RWPE1 (cell line): ENCODE measurements at places on chromosomes 6 and 20.

GRCh38 chr6:112938650-112939049, 591.5 kb downstream of the RFPL4B start:
- DNase-seq, result no peak

DNA sequence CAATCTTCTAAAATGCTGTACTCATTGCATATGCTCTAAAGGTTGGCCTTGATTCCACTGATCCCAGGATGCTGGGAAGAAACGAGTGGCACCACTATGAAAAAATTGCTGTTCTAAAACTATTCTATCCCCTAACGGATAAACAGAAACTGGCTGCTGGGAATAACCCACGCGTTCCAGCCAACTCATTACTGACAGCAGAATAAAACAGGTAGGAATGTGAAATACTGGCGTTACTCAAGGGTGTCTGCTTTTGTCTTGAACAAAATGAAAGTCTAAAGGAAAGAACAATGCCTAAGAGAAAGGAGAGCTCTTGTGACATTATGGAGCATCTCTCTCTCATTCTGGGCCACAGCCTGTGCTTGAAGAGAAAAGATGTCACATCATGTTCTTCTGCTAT, 26.1 kb downstream of the GPR63 start:
- no peak for DNase-seq

GRCh38 chr6:169575365-169575764, 126.5 kb downstream of the WDR27 start:
- DNase-seq, result no peak

GRCh38 chr6:43762966-43763695, 6.9 kb upstream of the VEGFA start:
- DNase-seq, result no peak

DNA sequence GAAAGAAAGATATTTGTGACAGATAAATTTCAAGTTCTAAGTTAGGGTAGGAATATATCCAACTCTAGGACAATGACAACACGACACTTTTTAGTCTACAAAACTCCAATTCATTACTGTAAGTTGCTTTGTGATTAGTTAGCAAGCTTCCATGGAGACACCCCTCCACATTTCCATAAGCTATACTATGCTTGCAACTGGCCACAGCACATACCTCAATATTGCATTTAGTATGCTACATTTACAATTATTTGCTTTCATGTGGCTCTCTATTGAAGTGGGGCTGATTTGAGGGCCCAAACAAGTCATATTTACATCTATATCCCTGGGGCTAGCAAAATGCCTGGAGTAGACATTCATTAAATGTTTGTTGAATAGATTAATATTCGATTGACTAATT, 129.3 kb downstream of the HACE1 start:
- DNase-seq, result no peak

DNA sequence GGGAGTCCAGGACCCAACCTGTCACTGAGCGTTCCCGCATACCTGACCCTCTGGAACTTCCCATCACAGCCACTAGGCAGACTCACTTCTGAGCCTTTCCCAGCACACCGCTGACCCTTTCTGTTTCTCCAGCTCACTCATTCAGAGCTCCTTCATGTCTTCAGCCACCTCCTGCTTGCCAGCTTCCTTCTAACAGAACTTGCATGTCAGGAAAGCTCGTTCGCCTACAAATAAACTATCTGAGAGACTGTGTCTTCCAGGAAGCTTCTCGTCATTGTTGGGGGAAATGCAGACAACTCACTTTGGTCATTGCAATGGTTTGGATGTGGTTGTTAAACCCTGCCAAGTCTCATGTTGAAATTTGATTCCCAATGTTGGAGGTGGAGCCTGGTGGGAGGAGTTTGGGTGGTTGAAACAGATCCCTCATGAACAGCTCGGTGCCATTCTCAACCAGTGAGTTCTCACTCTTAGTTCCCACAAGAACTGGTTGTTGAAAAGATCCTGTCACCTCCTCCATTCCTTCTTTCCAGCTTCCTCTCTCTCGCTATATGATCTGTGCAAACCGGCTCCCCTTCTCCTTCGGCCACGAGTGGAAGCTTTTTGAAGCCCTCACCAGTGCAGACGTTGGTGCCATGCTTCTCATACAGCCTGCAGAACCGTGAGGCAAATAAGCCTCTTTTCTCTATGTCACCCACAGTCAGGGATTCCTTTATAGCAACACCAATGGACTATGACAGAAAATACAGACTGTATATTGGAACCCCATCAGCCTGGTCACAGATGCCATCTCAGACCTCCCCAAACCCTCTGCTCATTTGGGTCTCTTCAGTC, 1.4 kb upstream of the MUC21 start:
- no peak for DNase-seq

DNA sequence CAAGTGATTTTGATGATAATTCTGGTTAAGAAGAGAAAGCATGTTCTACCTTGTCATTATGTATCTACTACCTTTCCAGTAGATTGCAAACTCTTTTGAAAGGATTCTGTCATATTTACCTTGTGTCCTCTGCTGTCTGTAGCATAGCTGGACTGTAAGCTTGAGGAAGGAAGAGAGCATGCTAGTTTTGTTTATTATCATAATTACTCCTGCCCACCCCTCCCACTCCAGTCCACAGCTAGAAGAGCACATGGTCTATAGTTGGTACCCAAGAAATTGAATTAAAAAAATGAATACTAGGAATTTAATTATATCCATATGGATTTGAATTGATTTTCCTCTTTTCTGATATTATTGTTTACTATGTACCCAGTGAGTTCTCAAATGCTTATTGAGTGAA, 40.2 kb downstream of the PDE7B start:
- DNase-seq, result no peak

GRCh38 chr6:154522576-154522975, 12.1 kb upstream of the CNKSR3 start:
- DNase-seq, result no peak

GRCh38 chr6:88662163-88662580, 301.2 kb downstream of the RNGTT start:
- no peak for DNase-seq

- DNase-seq, result no peak
These were observed 67.9 kb upstream of the EYA4 start for GRCh38 chr6:133173276-133173675.

- no peak for DNase-seq
These were observed 24.5 kb upstream of the POPDC3 start for GRCh38 chr6:105204331-105204730.

- DNase-seq, result peak; percentile 45
These were observed 79.1 kb downstream of the ELOVL4 start for GRCh38 chr6:79868098-79868722.

DNA sequence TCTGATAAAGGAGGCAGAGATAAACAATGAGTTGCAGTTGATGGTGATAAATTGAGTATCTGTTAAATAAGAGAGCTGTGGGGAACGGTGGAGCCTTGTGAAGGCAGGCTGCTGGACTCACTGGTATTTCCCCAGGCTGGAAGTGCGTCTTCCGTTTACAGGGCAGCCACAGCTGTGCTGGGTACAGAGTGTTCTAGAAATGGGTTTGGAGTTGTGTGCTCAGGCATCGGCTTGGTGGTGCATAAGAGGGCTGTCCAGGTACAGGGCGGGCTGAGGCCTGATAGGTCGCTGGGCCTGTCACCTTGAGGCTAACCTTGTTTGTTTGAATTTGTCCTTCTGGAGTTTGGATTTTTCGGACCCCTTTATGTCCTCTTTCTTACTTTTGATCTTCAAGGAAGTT, 39.3 kb downstream of the ARID1B start:
- no peak for DNase-seq

- DNase-seq, result no peak
These were observed 7.8 kb upstream of the VSTM2L start for GRCh38 chr20:37895166-37895565.

- DNase-seq, result no peak
These were observed 21.2 kb upstream of the PYGB start for GRCh38 chr20:25226433-25227316.

- DNase-seq, result no peak
These were observed 248.8 kb downstream of the SOD2 start for GRCh38 chr6:159444056-159444760.

- DNase-seq, result no peak
These were observed 258.8 kb downstream of the GMDS start for GRCh38 chr6:1986454-1987243.

- DNase-seq, result peak; percentile 8
These were observed 4.2 kb downstream of the GPR31 start for GRCh38 chr6:167153521-167153959.

GRCh38 chr20:53085720-53086119, 113.6 kb downstream of the TSHZ2 start:
- DNase-seq, result no peak

DNA sequence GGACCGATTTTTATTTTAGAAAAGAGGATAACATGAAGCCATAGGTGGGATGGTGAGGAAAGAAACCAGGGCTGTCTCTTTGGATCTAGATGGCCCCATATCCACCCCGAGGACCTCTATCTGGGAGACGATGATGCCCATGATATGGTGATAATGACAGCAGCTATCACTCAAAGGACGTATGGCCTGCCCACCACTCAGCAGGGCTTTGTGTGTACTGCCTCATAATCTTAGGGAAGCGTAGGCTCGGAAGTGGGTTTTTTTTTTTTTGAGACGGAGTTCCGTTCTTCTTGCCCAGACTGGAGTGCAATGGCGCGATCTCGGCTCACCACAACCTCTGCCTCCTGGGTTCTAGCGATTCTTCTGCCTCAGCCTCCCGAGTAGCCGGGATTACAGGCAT, 8.2 kb upstream of the TAF8 start:
- no peak for DNase-seq

- peak; percentile 8 for DNase-seq
These were observed 639 bp upstream of the RCAN2 start for GRCh38 chr6:46491628-46492547.

DNA sequence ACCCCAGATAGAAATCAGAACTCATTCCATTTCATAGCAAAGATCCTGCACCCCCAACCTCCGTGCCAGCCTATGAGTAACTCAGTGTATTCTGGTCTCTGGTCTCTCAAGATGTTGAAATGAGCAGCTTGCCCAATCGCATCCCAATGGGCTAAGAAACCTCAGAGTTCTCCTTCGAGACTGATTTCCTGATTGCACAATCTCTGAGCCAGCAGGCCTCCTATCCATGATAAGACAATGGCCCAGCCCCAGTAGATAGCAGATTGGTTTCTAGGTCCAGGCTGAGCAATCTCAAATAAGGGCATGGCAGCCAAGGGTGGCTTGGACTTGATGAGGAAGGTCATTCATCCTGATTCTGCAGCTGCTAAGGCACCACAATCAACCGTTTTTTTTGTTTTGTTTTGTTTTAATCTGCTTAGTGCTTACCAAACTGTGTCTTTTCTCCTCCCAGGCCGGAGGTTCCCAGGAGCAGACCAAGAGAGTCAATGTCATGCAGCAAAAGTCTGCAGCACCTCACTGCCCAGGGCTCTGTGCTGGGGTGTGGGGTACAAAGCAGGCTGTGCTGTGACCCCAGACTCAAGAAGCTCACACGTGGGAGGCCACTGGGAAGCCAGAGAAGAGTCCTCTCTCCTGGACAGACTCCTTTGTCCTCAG, 125.1 kb upstream of the NXT1 start:
- peak; percentile 80 for DNase-seq

- DNase-seq, result no peak
These were observed 93.4 kb downstream of the ANKS1A start for GRCh38 chr6:34982424-34982852.

- no peak for DNase-seq
These were observed 24.6 kb upstream of the SPTLC3 start for GRCh38 chr20:12984069-12984765.

- DNase-seq, result no peak
These were observed 963.5 kb upstream of the SLC35B3 start for GRCh38 chr6:9398767-9399373.

- no peak for DNase-seq
These were observed 44.5 kb downstream of the ARID1B start for GRCh38 chr6:156821707-156822106.

DNA sequence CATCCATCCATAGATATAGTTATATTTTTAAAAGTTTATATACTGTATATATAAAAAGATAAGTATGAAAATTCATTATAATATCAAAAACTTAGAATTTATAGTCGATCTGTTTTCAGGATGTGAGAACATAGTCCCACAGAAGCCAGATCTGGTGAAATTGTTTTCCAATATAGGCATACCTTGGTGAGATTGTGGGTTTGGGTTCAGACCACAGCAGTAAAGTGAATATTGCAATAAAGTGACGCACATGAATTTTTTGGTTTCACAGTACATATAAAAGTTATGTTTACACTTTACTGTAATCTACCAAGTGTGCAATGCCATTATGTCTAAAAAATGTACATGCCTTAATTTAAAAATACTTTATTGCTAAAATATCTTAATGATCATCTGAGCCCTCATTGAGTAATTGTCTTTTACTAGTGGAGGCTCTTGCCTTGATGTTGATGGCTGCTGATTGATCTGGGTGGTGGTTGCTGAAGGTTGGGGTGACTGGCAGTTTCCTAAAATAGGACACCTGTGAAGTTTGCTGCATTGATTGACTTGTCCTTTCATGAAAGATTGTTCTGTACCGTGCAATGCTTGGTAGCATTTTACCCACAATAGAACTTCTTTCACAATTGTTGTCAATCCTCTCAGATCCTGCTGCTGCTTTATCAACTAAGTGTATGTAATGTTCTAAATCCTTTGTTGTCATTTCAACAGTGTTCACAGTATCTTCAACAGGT, 29.8 kb downstream of the AIG1 start:
- no peak for DNase-seq

GRCh38 chr6:170178561-170179477, 112.1 kb downstream of the DLL1 start:
- DNase-seq, result peak; percentile 90

GRCh38 chr6:138562691-138563090, 63.4 kb upstream of the NHSL1 start:
- no peak for DNase-seq

GRCh38 chr20:62066339-62066982, 780 bp upstream of the TAF4 start:
- peak; percentile 66 for DNase-seq

DNA sequence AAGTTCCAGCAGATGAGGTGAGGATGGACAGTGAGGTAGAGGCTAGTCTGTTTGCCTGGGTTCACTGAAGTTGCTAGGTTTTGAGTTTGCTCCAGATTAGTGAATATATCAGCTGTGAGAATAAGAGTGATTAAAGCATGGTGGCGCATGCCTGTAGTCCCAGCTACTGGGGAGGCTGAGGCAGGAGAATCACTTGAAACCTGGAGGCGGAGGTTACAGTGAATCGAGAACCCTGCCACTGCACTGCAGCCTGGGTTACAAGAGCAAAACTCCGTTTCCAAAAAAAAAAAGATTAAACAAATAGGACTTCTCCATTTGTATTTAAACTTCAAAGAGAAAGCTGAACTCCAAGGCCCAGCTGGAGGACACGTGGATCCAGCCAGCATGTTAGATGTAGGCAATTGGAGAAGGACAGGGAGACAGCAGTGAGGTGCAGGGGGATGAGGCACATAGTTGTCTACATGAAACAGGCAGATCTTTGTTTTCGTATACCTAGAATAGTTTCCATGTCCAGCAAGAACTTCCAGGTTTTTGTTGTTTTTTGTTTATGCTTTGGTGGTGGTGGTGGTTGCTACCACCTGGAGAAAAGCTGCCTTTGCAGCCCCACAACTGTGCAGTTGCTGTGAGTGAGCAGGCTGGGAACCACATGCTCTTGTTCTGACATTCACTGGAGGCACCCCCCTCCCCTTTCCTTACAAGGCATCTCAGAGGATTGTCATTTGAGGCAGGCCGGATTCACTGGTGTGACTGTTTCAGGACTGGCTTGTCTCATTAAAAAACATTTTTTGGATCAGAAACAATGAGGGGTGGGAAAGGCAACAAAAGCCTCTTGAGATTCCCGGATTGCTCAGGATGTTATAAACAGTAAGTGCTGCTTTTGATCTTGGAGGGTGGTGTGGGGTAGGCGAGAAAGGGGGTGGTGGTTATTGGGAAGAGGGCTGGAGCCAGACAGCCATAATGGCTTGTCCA, 72.3 kb downstream of the JARID2 start:
- no peak for DNase-seq

GRCh38 chr20:1467355-1468116, 887 bp upstream of the NSFL1C start:
- no peak for DNase-seq
